ENCODE measurements at places on chromosomes 4 and X.

DNA sequence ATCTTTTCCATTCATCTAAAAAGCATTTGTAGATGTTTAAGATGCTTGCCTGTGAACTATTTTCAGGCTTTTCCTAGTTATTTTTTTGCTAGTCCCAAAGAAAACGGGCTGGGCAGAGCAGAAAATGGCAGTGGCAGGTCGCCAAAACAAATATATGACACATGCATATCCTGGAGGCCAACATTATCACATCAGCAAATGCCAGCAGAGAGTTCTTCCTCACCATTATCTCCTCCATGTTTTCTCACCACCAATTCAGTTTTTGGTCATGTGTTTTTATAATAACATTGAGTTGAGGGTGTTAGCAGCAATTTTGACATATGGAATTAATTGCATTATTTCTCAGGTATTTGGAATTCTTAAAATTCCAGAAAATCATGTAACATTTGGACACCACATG is 97.9 kb upstream of the EOLA2 start:
- DNase-seq: no peak

- no peak for DNase-seq
Measured at GRCh38 chrX:24293412-24293811, 20.5 kb downstream of the SUPT20HL2 start.

GRCh38 chr4:19478791-19479190 is 772.9 kb upstream of the SLIT2 start:
- DNase-seq: no peak

- DNase-seq: no peak
Measured at GRCh38 chrX:9785254-9785943, 830 bp upstream of the SHROOM2 start.

DNA sequence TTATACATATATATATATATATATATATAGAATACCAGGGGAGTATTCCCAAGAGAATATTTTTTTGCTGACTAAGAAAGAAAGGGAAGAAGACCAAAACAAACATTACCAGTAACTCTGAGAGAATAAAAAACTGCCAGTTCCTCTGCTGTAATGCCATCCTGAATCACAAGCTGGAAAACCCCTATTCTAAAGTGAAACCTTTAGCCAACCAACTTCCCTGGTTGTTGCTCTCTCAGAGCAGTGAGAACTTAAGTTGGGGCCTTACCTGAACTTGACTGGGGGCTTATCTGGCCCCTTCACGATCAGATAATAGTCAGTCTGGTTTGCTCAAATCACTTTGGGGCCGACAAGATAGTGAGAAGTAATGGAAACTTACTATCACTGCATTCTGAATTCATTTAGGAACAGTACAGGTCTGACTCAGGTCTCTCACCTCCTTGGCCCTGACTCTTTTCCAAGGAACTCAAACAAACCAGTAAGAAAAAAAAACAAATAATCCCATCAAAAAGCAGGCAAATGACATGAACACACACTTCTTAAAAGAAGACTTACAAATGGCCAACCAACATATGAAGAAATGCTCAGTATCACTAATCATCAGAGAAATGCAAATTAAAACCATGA is 62.5 kb downstream of the CD40LG start:
- DNase-seq: no peak

GRCh38 chr4:23921447-23921845 is 31.6 kb upstream of the PPARGC1A start:
- no peak for DNase-seq

GRCh38 chr4:99846891-99847290 is 30.3 kb downstream of the DAPP1 start:
- DNase-seq: no peak

DNA sequence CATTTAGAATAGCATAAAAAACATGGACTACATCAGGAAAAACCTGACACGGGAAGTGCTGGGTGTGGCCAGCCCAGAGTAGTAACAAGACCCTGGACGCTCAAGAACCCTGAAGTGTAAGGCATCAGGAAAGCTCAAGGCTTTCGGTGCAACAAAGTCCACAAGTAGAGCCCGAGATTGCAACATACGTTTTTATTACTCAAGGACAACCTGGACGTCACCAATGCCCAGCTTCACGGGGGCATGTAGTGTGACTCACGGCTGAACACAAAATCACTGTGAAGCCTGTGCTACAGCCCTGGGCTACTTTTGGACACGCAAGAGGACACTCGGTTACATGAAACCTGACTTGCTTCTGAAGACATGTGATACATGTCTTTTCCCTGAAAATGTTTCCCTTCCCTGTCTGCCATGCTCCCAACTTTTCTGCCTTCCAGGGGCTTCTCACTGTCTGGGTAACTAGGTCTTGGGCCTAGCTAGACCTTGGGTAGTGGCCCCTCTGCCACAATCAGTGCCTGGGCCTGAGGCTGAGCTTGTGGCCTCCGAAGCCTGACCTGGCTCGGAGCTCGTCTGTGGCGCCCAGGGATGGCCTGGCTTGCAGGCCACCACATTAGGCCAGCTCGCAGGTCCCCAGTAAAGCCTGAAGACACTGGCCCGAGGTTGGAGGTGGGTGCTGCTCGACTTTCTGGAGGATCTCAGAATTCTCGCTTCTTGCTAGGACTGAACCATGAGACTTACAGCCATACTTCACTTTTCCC is 9.2 kb downstream of the IRAK1 start:
- DNase-seq: peak; percentile 56

GRCh38 chr4:4462970-4463369 is 76.1 kb downstream of the NSG1 start:
- DNase-seq: no peak

- DNase-seq: no peak
Measured at GRCh38 chrX:129651756-129652564, 2.8 kb downstream of the APLN start.

GRCh38 chr4:169098969-169099690 is 89.1 kb upstream of the CBR4 start:
- no peak for DNase-seq

DNA sequence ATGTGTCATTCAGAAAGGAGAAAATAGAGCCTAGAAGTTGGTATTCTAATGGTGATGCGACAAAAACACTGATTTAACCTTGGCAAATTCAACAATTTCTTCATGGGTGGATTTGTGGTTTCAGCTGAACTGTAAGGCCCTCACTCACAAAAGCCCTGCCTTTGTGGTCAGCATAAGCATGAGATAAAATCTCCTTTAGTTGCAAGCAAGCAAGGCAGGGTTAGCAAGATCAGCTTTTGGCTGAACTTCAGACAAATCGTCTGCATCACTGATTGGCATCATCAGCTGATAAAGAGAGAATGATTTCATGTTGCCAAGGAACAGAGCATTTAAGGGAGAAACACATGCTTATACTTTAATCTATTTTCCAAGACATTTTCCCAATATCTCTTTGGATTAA is 2582.2 kb downstream of the PCDH7 start:
- DNase-seq: no peak

- DNase-seq: no peak
Measured at GRCh38 chrX:101462892-101463291, 22.4 kb upstream of the ARMCX4 start.

DNA sequence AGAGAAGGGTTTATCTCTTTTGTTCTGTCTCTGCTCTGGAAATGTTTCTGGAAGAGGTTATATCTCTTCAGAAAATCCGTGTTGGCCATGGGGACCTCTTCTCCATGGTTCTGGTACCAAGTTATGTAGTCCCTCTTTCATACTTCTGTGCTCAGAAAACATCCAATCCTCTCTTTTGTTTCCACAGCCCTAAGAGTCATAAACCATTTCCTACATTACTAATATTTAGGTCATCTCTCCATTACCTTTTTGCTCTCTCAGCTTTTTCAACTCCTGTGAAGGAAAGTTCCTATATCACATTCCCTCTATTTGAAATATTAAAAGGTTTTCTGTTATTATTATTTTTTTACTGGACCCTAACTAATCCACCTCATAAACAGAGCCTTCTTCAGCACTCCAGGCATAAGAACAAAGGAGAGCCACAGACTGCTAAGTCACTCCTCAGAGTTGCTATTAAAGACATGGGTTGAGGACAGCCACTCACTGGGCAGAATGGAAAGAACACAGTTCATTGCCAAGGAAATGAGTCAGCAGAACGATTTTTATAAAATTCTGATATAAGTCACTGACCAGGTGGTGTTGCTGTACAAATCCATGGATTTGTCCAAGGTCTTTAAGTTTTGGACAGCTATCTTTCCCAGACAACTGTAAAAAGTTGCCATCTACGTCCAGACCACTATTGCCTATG is 122.4 kb upstream of the NPY2R start:
- DNase-seq: no peak

- no peak for DNase-seq
Measured at GRCh38 chr4:75702919-75703411, 21.4 kb upstream of the USO1 start.

- no peak for DNase-seq
Measured at GRCh38 chr4:85078016-85078415, 111.5 kb upstream of the WDFY3 start.

- no peak for DNase-seq
Measured at GRCh38 chr4:83234902-83235644, 49.5 kb downstream of the COQ2 start.

- no peak for DNase-seq
Measured at GRCh38 chr4:5198656-5199541, 147.6 kb downstream of the STK32B start.

GRCh38 chr4:5816101-5816500 is 76.8 kb downstream of the CRMP1 start:
- no peak for DNase-seq

GRCh38 chr4:109665783-109666485 is 37.3 kb downstream of the CASP6 start:
- no peak for DNase-seq

DNA sequence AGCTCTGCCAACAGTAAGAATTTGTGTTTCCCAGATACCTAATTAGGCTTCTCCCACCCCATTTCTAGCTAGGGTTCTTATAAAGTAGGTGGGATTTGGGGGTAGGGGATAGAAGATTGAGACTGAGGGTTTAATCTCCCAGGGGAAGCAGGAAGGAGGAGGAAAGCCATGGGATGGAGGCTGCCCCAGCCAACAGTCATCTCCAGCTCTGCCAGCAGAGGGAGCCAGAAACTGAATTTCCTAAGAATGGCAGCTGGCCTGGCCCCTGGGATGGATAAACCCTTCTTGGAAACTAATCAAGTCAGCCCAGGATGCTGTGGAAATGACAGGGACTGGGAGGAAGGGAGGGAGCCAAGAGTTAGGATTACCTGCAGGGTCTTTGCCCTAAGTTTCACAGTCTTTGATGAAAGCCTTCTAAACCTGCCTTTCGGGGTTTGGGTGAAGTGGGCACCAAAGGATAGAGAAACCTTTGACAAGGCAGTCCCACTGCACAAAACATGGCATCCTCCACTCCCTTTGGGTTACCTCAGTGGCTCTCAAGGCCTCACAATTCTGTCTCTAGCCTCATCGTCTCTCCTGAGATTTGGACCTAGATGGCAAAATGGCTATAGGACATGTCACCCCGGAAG is 6.7 kb upstream of the ERCC6L start:
- DNase-seq: no peak

GRCh38 chrX:143058120-143058519 is 32.4 kb downstream of the SPANXN4 start:
- DNase-seq: no peak

DNA sequence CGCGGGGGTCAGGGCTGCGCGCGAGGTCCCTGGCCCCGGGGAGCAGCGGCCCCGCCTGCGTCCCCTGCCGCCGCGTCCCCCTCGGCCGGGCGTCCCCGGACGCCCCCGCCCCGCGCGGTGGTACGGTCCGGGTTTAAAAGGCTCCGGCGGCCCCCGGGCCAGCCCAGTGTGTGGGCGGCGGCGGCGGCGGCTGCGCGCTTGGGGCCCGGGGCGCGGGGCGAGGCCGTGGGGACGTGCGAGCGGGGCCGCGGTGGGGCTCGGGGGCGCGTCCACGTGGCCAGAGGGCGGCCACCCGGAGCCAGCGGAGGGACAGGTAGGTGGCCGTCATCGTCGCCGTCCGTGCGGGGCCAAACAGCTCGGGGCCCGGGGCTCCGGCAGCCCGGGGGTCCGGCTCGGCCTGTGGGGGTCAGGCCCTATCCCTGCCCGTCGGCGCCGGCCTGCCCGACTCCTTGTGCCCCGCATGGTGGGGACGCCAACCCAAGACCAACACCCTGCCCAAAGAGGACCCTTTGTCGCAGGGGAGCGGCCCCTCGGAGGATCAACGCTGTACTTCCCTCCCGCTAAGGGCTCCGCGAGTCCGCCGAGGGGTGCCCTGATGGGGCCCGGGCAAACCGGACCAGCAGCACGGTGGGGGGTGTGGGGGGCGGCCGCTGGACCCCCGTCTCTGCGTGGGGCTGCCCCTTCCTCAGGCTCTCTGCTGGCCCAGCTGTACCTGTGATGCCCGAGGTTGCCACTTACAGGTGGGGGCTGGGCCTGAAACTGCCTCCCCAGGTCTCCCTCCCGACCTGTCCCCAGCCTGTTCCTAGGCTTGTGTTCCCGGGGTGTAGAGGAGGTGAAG is at the start of gene PLXNA3:
Gene PLXNA3 (plus strand): TSS at position 166 of the 838 bp plus-strand sequence. CDS start 1,903 bp downstream, outside the sequence.
- DNase-seq: peak; percentile 48

GRCh38 chr4:44553180-44553579 is 98.2 kb downstream of the YIPF7 start:
- no peak for DNase-seq
